ENCODE measurements at places on chromosomes 6 and 20.

- no peaks in the 10 kb centered on the region for H3K36me3 ChIP-seq
- no peak overlapping the region for H3K27ac ChIP-seq
- no peaks in the 10 kb centered on the region for H3K27me3 ChIP-seq
- no peaks in the 10 kb centered on the region for H3K4me1 ChIP-seq
- H3K4me3 ChIP-seq = no peak overlapping the region
Measured at GRCh38 chr6:132265451-132266097, 135.7 kb downstream of the MOXD1 start.

DNA sequence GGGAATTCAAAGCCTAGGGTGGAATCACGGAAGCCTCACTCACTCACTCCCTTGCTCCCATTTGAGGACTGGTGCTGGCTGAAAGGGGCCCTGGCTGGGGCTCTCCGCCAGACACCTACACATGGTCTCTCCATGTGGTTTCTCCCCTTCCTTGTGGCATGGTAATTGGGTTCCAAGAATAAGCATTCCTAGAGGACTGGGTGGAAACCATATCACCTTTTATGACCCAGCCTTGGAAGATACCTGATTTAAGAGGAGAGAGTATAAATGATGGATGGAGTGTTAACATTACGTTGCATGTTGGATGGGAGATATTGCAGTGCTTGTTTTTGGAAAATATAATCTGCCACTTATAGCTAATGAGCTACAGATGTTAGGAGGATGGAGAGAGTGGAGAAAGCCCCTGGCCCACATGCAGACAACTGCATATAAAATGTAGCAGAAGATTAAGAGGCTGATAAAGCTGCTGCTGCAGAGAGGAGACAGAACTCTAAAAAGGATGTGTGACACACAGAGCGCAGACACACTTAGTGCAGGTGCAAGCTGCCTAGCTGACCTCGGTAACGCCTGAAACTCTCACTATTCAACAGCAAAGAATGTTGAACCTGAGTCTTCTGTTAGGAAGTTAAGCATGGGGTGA lies 23.3 kb upstream of the CDKN1A start:
- H3K27me3 ChIP-seq = peaks cover 2% of the 10 kb centered on the region
- DNase-seq = no peak
- H3K36me3 ChIP-seq = no peaks in the 10 kb centered on the region
- no peak overlapping the region for H3K4me3 ChIP-seq
- H3K27ac ChIP-seq = no peak overlapping the region
- H3K4me1 ChIP-seq = no peaks in the 10 kb centered on the region

DNA sequence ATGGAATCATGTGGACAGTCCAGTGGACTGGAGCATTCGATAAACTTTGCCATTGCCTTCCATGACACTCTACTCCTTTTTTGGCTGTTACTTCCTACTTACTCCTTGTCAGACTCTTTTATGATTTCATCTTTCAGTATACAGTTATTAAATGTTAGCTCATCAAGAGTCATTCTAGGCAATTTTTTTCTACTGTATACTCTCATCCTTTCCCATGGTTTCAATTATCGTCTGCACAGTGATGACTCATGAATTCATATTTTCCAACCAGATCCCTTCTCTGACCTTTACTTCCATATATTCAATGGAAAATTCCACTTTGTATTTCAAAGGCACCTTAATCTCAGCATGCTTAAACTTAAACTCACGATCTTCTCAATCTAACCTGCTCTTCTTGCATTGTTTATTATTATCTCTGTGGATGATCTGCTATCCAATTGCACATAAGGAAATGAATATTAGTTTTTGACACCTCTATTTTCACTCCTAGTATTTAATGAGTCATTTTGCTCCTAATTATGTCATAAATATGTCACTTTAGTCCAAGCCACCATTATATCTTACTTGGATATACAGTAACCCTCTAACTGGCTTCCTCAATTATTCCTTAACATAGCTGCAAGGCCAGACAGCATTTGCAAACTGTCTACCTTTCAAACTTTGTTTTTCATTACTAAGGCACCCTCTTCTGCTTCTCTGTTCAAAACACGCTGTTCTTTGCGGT lies 427.5 kb downstream of the PHF3 start:
- no peak overlapping the region for H3K27ac ChIP-seq

- H3K36me3 ChIP-seq = no peaks in the 10 kb centered on the region
- peak overlapping the region; percentile 97 for H3K4me3 ChIP-seq
- H3K27me3 ChIP-seq = no peaks in the 10 kb centered on the region
- H3K27ac ChIP-seq = peak overlapping the region; percentile 69
Measured at GRCh38 chr6:119350202-119350951, 816 bp upstream of the MAN1A1 start.

- no peaks in the 10 kb centered on the region for H3K27me3 ChIP-seq
- H3K36me3 ChIP-seq = no peaks in the 10 kb centered on the region
- no peak for DNase-seq
- H3K4me1 ChIP-seq = peaks cover 3% of the 10 kb centered on the region
Measured at GRCh38 chr6:145367149-145367548, 368.2 kb downstream of the EPM2A start.

- no peaks in the 10 kb centered on the region for H3K27me3 ChIP-seq
- H3K27ac ChIP-seq = no peak overlapping the region
- DNase-seq = no peak
- H3K4me1 ChIP-seq = no peaks in the 10 kb centered on the region
- H3K4me3 ChIP-seq = no peak overlapping the region
Measured at GRCh38 chr6:13074415-13075140, 253.8 kb downstream of the TBC1D7 start.

DNA sequence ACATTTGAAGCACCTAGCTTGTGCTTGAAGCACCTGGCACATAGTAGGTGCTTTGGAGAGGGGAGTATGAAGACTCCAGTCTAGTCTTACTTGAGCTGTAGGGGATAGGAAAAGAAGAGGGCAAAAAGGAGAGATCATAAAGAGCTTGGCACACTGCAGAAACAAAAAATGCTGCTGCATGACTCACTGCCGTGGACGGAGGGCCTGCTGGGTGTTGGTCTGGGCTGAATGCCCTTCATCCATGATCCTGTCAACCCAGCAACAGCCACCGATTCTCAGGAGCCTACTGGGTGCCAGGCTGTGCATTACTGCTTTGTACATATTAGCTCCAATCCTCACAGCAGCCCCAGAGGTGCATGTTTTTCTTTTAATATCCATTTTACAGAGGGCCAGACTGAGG lies 6.0 kb downstream of the PDYN start:
- no peaks in the 10 kb centered on the region for H3K4me1 ChIP-seq
- no peaks in the 10 kb centered on the region for H3K27me3 ChIP-seq
- H3K4me3 ChIP-seq = no peak overlapping the region
- no peak for DNase-seq
- H3K36me3 ChIP-seq = no peaks in the 10 kb centered on the region

GRCh38 chr6:61909486-61909885 lies 376.5 kb downstream of the KHDRBS2 start:
- no peak overlapping the region for H3K4me3 ChIP-seq
- no peaks in the 10 kb centered on the region for H3K4me1 ChIP-seq
- H3K27ac ChIP-seq = no peak overlapping the region
- no peak for DNase-seq
- H3K36me3 ChIP-seq = no peaks in the 10 kb centered on the region

GRCh38 chr6:72218125-72218524 lies 331.8 kb downstream of the RIMS1 start:
- no peaks in the 10 kb centered on the region for H3K36me3 ChIP-seq
- H3K27me3 ChIP-seq = no peaks in the 10 kb centered on the region
- no peak overlapping the region for H3K27ac ChIP-seq

- H3K36me3 ChIP-seq = no peaks in the 10 kb centered on the region
- no peak overlapping the region for H3K4me3 ChIP-seq
- no peak for DNase-seq
- H3K27me3 ChIP-seq = no peaks in the 10 kb centered on the region
- no peaks in the 10 kb centered on the region for H3K4me1 ChIP-seq
Measured at GRCh38 chr6:153028286-153028685, 25.8 kb upstream of the MTRF1L start.

DNA sequence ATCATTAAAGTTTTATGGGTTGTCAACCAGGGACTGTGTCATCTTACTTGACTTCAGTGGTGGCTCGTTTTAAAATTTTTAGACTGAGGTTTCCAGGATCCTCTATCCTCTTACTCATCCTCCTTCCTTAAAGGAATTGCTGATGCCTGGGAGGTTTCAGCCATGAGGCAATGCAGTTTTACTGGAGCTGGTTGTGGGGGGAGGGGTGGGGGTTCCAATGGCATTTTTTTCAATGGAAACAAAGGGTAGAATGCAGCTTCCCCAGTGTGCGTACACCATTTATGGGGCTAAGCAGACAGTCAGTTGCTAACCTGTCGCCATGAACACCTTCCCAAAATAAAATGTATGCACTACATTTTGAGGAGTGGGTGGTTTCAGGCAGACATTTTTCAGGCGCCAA lies 88.0 kb downstream of the METTL24 start:
- no peaks in the 10 kb centered on the region for H3K4me1 ChIP-seq
- no peaks in the 10 kb centered on the region for H3K36me3 ChIP-seq
- no peaks in the 10 kb centered on the region for H3K27me3 ChIP-seq
- no peak for DNase-seq

DNA sequence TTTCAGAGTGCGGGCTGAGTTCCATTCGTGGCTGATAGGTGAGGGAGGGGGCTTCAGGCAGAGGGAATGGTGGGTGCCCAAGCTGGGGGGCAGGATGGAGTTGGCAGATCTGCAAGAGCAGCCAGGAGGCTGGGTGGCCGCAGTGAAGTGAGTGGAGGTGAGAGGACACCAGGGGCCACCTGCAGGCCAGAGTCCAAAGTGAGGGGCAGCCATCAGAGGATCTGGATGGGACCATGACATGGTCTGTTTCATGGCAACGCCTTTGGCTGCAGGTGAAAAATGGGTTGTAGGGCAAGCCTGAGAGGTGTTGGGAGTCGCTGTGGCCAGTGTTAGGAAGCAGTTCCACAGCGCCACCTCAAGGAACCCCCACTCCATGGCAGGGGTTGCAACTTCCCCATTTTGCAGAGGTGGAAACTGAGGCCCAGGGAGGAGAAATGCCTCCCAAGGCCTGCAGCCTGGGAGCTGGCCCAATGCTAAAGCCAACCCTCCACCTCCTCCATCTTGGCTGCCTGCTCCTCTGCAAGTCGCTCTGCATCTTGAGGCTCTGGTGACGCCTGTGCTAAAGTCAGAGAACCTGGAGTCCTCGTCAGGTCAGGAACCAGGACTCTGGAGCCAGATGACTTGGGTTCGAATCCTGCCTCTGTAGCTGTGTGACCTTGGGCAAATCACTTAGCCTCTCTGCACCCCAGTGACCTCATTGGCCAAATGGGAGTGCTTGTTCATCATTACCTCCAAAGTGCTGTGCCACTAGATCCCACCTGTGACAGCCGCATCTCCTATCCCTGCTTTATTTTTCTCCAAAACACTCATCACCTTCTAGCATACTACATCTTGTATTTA lies 153.8 kb downstream of the CEBPB start:
- H3K4me1 ChIP-seq = peaks cover 5% of the 10 kb centered on the region
- no peaks in the 10 kb centered on the region for H3K36me3 ChIP-seq
- no peak overlapping the region for H3K27ac ChIP-seq
- no peak for DNase-seq
- H3K27me3 ChIP-seq = no peaks in the 10 kb centered on the region

DNA sequence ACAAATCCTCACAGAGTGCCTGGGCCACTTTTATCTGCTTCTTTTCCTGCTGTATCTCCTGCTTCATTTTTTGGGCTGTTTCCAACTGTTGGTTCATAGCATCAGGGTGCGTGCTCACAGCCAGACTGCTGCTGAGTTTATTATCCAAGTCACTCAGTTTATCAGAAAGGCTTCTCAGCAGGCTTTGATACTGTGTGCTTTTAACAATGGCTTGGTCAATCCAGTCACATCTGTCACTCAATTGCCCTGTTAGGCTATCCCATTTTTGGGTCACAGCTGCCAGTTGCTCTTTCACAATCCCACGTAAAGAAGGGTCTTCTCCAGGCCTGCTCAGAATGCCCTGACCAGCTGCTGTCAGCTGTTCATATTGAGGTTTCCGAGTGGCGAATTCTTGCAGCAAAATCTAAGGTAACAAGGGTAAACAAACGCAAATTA lies 87.2 kb downstream of the DST start:
- no peaks in the 10 kb centered on the region for H3K36me3 ChIP-seq
- no peak overlapping the region for H3K27ac ChIP-seq
- H3K4me1 ChIP-seq = no peaks in the 10 kb centered on the region
- no peaks in the 10 kb centered on the region for H3K27me3 ChIP-seq

GRCh38 chr6:7268816-7269555 lies 44.0 kb downstream of the SSR1 start:
- no peak for DNase-seq
- H3K4me1 ChIP-seq = no peaks in the 10 kb centered on the region
- no peak overlapping the region for H3K27ac ChIP-seq

DNA sequence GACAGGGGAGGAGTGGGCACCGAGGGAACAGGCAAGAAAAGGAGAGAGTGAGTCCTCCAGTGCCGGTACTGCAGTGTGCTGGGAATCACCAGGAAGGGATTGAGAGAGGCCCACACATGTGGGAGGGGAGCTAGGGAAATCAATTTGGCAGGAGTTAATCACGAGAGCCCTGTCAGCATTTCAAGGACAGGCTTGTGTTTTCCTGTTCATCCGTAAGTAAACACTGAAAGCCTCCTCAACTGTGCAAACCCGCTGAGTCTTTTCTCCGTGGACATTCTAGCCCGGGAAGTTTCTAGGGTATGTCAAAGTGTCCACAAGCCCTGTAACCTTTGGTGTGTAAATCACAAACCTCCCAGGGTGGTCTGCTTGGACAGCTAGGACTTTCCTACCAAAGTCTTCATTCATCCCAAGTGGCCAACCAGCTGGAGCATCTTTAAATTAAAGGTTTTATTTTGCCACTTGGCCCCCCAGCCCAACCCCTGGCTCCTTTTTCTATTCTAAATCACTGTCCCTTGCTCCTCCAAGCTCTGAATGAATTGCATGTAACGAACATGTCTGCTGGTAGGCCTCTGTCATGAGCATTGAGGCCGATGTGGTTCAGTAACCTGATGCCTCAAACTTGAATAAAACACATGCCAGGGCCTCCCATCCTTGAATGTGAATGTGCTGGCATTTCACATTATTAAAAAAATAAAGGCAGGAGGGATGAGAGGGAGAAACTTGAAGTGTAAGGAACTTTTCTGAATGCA lies 149.1 kb downstream of the ZNF217 start:
- H3K27me3 ChIP-seq = no peaks in the 10 kb centered on the region
- H3K4me1 ChIP-seq = no peaks in the 10 kb centered on the region
- DNase-seq = no peak

DNA sequence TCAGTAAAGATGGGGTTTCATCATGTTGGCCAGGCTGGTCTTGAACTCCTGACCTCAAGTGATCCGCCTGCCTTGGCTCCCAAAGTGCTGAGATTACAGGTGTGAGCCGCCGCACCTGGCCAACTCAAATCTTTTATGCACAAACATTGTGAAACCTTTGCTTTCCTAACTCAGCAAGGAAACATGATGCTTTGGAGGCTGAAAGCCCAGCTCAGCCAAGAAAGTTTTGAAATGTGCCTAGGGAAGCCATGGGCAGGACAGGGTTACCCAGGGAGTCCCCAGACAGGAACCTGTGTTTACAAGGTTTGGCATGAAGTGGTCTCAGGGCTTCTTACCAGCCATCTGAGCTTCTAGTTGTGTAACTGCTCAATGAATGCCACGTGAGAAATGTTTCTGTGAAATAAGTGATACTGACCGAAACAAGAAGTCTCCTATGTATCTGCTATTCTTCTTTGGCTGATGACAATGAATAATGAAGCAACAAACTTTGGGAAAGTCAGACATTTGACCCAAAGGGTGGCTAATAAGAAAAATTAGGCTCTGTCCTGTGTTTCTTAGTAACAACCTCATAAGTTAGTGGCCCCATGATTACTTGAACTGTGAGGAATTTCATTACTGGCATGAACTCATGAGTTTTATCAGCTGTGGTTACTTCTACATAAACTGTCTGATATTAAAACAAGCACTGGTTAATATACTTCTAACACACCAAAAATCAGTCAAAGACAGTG lies 163.5 kb downstream of the KIF6 start:
- DNase-seq = no peak
- no peaks in the 10 kb centered on the region for H3K4me1 ChIP-seq
- H3K27ac ChIP-seq = no peak overlapping the region
- H3K4me3 ChIP-seq = no peak overlapping the region
- no peaks in the 10 kb centered on the region for H3K27me3 ChIP-seq
- no peaks in the 10 kb centered on the region for H3K36me3 ChIP-seq

All from T-cell (primary cell).